Bronchus fibroblast of lung (primary cell): ENCODE measurements at places on chromosomes 6 and 20. TPM values are rescaled to one million over a fixed set of nuclear protein-coding genes. Genes with fewer than 3 reads are reported as not detected.

Gene TSPO2
- total RNA-seq, result not detected in 2 replicates

Gene DYNLT2
- 1.0 TPM in 2 replicates for total RNA-seq

Gene ESR1
- under 0.01 TPM in 2 replicates for total RNA-seq

Gene APOBEC2
- total RNA-seq, result not detected in 2 replicates

Gene TREML2
- not detected in 2 replicates for total RNA-seq

Gene FKBP1A
- total RNA-seq, result 111 and 114 TPM in 2 replicates

Gene OR2J3
- total RNA-seq, result not detected in 2 replicates

Gene SAMD5
- 0.45 and 0.50 TPM in 2 replicates for total RNA-seq

Gene LCA5
- total RNA-seq, result 2.2 and 2.9 TPM in 2 replicates

Gene ZNF311
- 0.67 and 0.74 TPM in 2 replicates for total RNA-seq

Gene KHDC1L
- total RNA-seq, result not detected in 2 replicates

Gene CST2
- not detected in 2 replicates for total RNA-seq

Gene SLPI
- total RNA-seq, result not detected in 2 replicates

Gene ARMC12
- under 0.01 TPM in 1 of 2 replicates, not detected in the other for total RNA-seq

Gene RSPO3
- not detected in 2 replicates for total RNA-seq

Gene C6orf163
- 0.34 and 0.74 TPM in 2 replicates for total RNA-seq

Gene MUCL3
- total RNA-seq, result not detected in 2 replicates

Gene IL17A
- total RNA-seq, result not detected in 2 replicates

Gene RSPH9
- total RNA-seq, result 0.67 and 0.74 TPM in 2 replicates

Gene YTHDF1
- 16.2 and 20.2 TPM in 2 replicates for total RNA-seq

Gene SFTA2
- not detected in 2 replicates for total RNA-seq

Gene CD40
- total RNA-seq, result 3.3 and 4.4 TPM in 2 replicates

Gene MCHR2
- total RNA-seq, result not detected in 2 replicates

Gene RAD21L1
- total RNA-seq, result not detected in 2 replicates

Gene ENPP4
- total RNA-seq, result 0.59 and 0.84 TPM in 2 replicates

Gene CFAP61
- not detected in 2 replicates for total RNA-seq

Gene IL20RA
- total RNA-seq, result 0.17 and 0.45 TPM in 2 replicates

Gene HS3ST5
- not detected in 2 replicates for total RNA-seq

Gene PRL
- not detected in 2 replicates for total RNA-seq

Gene LGSN
- not detected in 2 replicates for total RNA-seq
